Large intestine (tissue), 12 donors: ENCODE measurements at places on chromosomes 16 and 17.
A peak's percentile ranks its signal among the peaks of the same experiment; 100 is the strongest.

- DNase-seq, result no peak
Observed at GRCh38 chr17:75828741-75829140, 15.5 kb downstream of the UNC13D start.

DNA sequence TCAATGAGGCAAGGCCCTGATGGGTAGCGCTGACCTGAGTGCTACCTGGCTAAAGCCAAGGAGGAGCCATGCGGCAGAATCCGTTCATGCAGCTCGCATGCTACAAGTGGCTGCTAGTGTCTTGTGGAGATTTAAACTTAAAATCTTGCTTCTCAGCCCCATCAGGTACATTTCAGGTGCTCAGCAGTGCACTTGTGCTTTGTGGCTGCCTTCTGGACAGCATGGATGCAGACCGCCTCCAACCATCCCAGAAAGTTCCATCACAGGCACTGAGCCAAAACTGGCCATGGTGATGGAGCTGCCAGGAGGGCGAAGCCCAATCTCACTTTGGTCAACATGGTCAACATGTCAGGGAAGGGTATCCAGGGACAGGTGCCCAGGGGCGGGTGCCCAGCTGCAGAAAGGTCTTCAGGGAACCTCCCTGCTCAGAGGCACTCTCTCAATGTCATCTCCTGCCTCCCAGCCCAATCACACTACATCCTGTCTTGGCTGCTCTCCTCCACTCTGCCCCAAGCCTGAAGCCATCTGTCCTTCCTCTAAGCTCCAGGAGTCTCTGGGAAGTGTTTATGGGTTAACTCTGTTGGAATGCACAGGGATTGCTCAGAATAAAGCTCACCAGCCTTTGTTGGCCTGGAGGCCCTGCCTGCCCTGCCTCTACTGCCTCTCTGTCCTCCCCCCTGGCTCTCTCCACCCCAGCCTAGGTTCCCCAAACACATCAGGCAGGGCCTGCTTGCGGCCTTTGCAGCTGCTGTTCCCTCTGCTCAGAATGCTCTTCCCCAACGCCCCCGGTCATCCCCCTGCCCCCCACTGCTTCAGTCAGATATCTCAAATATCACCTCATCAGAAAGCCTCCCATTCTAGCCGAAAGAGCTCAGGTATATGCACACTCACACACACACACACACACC, 18.3 kb upstream of the TNFRSF13B start:
- no peak for DNase-seq

GRCh38 chr17:82480318-82480717, 21.8 kb downstream of the NARF start:
- DNase-seq, result no peak

DNA sequence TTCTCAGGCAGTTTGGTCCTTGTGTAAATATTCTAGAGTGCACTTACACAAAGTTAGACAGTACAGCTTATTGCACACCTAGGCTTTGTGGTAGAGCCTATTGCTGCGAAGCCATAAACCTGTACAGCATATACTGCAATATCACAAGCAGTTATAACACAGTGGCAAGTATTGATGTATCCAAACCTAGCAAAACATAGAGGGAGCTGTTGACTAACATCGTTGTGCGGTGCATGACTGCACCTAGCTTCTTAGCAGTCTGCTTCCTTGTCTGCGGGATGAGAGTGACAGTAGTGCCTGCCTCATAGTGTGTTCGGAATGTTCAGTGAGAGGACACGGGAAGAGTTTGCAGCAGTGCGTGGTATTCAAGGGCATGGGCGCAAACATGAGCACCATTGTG, 78.9 kb downstream of the MPRIP start:
- no peak for DNase-seq

GRCh38 chr16:79651363-79651762, 50.8 kb upstream of the MAF start:
- DNase-seq, result no peak

- DNase-seq, result no peak
Observed at GRCh38 chr16:78363843-78364555, 264.5 kb downstream of the WWOX start.

DNA sequence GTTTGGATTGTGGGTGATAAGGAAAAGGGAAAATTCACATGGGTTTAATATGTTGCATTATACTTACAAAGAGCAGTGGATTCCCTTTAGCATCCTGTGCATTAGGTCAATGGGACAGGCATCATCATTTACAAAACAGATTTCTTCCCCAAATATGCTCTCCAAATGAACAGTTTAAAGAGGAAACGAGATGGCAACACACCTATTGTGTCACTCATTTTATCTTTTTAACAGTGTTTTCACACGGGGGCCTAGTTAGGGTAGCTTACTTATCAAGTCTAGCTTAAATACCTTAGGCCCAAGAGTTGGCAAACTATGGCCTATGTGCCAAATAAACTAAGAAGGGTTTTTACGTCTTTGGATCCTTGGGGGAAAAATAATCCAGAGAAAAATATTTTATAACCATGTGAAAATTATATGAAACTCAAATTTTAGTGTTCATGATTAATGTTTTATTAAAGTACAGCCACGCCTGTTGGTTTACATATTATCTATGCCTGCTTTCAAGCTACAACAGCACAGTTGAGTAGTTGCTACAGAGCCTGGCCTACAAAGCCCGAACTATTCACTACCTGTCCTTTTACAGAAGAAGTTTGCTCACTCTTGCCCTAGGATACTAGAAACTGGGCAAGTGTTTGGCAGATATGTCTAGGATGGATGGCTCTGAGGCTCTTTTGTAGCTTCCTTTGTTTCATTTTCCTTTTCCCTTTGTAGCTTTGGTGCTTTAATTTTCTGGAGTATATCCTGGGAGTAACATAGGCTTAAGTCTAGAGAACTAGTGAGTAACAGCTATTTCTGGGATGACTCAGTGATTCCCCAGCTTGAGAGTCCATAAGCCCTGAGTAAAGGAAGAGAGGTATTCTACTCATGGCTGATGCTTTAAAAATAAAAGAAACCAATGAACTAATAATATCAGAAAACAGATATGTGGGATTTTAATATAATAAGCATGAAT, 12.4 kb downstream of the NUP93 start:
- no peak for DNase-seq

DNA sequence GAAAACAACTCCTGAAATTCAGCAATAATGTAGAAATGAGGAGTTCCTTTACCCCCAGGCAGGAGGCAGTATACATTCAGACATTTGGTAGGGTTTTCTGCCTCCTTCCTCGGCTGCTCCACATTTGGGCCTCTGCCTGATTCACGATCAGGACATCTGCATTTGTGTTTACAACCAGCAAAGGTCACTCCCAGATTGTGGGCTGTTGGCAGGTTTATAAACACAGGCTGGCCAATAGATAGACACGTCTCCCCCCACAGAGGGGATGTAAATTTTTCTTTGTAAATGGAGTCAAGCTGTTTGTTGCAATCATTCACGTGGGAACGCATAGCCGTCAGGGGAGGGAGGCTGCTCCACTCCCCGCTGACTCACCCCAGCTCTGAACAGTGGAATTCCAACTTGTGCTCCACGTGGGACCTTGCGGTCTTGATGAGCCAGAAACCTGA, 252.1 kb upstream of the N4BP1 start:
- DNase-seq, result no peak

DNA sequence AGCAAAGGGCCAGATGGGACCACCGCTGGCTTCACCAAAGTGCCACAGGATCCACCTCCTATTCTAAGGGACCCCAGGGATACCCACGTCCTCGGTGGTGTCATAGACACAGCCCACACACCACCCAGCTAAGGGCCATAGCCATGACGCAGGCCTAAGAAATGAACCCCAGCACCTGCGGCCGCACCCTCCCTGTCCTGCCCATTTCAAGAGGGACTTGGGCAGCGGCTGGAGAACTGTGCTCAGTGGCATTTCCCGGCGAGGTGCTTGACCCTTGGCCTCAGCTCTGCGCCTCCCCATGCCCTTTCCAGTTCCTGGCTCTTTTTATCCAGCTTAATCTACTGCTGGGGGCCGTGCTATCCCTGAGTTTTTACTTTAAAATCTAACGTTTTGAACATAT, 27.3 kb downstream of the ZNF778 start:
- DNase-seq, result no peak

DNA sequence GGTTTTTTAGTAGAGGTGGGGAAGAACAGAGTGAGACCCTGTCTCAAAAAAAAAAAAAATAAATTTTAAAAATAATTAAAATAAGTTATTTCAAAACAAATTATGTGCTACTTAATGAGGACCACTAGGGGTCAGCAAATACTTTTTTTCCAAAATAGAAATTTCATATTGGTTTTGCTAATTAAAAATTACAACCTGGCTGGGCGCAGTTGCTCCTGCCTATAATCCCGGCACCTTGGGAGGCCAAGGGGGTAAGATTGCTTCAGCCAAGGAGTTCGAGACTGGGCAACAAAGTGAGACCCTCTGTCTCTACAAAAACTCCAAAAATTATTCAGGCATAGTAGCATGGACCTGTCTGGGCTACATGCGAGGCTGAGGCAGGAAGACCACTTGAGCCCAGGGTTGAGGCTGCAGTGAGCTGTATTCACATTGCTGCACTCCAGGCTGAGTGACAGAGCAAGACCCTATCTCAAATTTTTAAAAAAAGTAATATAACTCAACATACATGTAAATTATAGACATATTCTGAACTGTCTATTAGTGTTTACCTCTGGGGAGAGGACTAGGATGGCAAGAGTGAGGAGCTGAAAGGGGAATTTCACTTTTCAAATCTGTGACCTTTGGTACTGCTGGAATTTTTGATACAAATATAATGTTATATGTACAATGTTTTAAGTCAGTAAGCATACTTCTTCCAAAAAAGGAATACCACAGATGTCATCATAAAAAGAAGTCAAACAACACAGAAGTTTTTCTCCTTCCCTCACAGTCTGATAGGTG, 8.1 kb downstream of the MEIOB start:
- peak; percentile 45 for DNase-seq

GRCh38 chr16:14013145-14013570, 58.0 kb upstream of the MRTFB start:
- no peak for DNase-seq

- DNase-seq, result no peak
Observed at GRCh38 chr17:51672065-51672464, 411.7 kb downstream of the UTP18 start.

- no peak for DNase-seq
Observed at GRCh38 chr17:17605729-17606088, 14.2 kb upstream of the PEMT start.

- DNase-seq, result no peak
Observed at GRCh38 chr16:15573274-15573895, 69.6 kb downstream of the MARF1 start.

DNA sequence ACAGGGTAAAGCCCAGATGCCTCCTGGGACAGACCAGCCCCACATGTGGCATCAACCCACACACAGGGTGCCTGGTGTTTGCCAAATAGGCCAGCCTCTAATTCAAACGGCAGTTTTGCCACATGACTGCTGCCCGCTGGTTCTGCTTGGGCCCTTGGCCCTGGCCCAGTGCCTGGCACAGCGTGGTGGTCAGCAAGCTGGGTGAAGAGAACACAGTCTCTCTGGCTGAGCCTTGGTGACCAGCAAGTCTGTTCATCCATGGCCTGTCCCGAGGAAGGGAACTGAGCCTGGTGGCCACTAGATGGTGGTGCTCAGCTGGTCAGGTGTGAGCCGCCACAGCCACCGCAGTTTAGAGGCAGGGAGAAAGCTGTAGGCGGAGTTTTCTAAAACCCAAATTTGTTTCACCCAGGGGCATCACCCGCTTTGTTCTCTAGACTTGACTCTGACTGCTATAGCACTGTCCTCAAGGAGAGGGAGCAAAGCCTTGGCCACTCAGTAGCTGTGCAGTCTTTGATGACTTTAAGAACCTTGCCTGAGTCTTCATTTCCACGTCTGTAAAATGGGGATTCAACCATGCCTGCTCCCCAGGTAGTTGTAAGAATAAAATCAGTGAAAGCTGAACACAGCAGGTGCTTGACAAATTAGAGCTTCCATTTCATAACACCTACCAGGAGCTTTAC, 4.7 kb upstream of the GFAP start:
- peak; percentile 54 for DNase-seq

- no peak for DNase-seq
Observed at GRCh38 chr16:15640966-15641365, 2.0 kb downstream of the MARF1 start.

DNA sequence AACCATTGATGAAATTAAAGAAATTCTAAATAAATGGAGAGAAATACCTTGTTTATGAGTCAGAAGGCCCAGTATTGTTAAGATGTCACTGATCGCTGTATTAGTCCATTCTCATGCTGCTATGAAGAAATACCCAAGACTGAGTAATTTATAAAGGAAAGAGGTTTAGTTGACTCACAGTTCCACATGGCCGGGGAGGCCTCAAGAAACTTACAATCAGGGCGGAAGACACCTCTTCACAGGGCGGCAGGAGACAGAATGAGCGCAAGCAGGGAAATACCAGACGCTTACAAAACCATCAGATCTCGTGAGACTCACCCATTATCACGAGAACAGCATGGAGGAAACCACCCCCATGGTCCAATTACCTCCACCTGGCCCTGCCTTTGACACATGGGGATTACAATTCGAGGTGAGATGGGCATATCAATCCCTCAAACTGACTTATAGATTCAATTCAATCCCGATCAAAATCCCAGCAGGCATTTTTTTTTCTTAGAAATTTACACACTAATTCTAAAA, 157.2 kb downstream of the ENGASE start:
- no peak for DNase-seq

GRCh38 chr16:31357324-31358109, 2.5 kb downstream of the ITGAX start:
- no peak for DNase-seq

- no peak for DNase-seq
Observed at GRCh38 chr16:85210423-85211169, 98.3 kb upstream of the CIBAR2 start.

- peak; percentile 48 for DNase-seq
Observed at GRCh38 chr17:66255112-66255511, 25.9 kb upstream of the APOH start.

- DNase-seq, result no peak
Observed at GRCh38 chr17:27635275-27635823, 4.4 kb downstream of the LGALS9 start.

- DNase-seq, result no peak
Observed at GRCh38 chr16:67356396-67356795, 29.8 kb downstream of the LRRC36 start.

- DNase-seq, result no peak
Observed at GRCh38 chr17:55291114-55291507, 26.4 kb downstream of the HLF start.

GRCh38 chr16:70677499-70678120, 8.2 kb downstream of the MTSS2 start:
- no peak for DNase-seq
